NCI-H2029 treated with DMSO at 0.1 percent for 48 hours (cell line): ENCODE measurements at places on chromosomes 2 and 18.

GRCh38 chr2:109683452-109683851, 69.3 kb downstream of the SOWAHC start:
- no peak for DNase-seq

DNA sequence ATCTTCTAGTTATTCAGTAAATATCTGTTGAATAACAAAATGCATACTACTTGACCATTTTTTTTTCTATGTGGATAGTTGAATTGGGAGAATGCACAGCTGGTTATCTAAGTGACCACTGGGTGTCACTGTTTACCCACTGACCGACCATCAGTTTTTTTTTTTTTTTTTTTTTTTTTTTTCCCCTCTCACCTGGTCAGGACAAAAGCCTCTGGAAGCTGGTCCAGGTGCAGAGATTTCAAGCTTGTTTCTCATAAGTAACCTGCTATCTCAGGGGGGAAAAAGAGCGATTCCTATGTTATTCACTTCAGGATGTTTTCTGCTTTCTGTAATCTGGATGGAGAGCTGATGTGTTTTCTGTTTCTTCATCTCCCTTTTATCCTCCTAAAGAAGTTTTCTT, 256.0 kb downstream of the DCDC2C start:
- peak; percentile 42 for DNase-seq

DNA sequence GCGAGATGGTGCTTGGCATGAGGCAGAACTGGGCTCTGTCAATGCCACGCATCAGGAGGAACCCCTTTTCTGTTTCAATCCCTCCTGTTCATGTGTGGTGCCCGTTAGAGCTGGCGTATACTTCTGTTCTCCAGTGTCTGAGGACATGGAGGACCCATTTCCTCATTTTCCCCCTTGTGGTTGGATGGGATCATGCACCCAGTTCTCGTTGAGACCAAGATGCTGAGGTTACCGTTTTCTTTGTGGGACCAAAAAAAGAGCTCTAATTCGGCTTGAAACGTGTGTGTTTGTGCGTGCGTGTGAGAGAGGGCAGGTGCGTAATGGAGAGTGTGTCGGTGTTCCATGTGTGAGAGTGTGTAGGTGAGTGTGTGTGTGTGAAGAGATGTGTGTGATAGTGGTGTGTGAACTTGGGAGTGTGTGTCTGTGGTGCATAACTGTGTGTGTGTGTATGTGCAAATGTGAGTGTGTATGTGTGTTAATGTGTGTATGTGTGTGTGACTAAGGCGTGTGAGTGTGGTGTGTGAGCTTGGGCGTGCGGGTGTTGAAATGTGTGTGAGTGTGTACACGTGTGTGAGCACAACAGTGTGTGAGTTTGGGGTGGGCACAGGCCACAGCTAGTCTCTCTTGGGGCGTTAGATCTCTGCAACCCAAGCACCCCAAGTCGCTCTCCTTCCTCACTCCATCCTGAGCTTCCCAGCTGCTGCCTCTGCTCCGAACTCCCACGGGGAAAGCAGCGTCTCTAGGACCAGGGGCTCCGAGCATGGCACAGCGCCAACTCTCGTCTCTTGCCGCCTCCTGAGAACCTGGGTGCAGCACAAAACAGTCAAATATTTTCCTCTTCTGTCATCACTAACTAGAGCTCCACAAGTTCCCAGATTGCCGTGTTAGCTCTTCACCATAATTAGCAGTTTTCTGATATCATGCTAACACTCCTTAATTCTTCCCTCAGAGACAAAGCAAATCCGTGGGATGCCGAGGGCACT, 75.8 kb downstream of the LONRF2 start:
- DNase-seq: no peak

DNA sequence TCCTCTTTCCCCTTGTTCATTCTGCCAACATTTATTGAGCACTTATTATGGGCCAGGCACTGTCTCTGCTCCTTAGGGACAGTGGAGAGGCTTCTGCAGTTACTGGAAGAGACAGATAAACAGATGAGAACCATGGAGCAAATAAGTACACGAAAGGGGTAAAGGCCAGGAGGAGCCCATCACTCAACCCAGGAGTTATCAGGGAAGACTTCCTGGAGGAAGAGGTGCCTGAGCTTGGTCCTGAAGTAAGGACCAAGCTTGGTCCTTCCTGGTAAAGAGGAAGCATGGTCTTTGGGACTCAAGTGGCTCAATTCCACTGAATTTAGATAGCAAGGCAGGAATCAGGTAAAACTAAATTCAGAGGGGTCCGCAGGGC, 1.7 kb downstream of the ACTG2 start:
- DNase-seq: no peak

- DNase-seq: no peak
These were observed 9.3 kb downstream of the MRPL19 start for GRCh38 chr2:75655861-75656260.

- DNase-seq: no peak
These were observed 350.5 kb downstream of the ARL6IP6 start for GRCh38 chr2:153068915-153069314.

- no peak for DNase-seq
These were observed 54.3 kb downstream of the RAB10 start for GRCh38 chr2:26088038-26088643.
